DMS153 (cell line): ENCODE measurements at places on chromosomes 2 and 18.

GRCh38 chr2:204899983-204900382, 354.7 kb downstream of the PARD3B start:
- DNase-seq: no peak

- no peak for DNase-seq
Measured at GRCh38 chr18:75309564-75309963, 99.0 kb downstream of the TSHZ1 start.

GRCh38 chr2:237471438-237472186, 15.4 kb upstream of the MLPH start:
- DNase-seq: peak; percentile 31

DNA sequence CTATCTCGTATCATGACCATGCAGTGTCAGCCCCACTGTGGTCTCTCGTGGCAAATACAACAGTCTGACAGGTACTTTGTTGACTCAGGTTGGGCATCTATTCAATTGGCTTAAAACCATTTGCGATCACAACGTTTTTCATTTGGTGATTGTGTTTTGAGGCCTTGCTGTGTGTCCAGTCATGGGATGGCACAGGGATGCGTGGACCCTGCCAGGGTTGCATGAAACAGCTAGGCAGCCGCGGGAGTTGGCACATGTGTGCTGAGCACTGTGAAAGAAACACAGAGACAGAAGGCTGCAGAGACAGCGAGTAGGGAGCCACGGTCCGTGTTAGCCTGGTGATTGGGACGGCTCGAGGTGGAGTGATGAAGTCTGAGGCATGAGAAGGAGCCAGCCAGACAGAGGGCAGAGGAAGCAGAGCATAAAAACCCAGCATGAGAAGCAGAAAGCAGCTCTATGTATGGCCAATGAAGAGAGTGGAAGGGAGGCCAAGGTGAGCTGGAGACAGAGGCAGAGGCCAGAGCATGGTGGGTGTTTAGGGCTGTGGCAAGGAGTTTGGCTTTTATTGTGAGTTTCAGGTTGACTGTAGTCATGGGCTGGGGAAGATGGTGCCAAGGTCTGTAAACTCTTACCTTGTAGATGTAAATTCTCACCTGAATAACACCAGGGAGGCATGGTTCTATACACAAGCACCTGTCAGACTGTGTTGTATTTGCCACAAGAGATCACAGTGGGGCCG, 31.8 kb upstream of the IL1R1 start:
- DNase-seq: no peak

- DNase-seq: peak; percentile 14
Measured at GRCh38 chr2:57598551-57598950, 448.1 kb upstream of the VRK2 start.

DNA sequence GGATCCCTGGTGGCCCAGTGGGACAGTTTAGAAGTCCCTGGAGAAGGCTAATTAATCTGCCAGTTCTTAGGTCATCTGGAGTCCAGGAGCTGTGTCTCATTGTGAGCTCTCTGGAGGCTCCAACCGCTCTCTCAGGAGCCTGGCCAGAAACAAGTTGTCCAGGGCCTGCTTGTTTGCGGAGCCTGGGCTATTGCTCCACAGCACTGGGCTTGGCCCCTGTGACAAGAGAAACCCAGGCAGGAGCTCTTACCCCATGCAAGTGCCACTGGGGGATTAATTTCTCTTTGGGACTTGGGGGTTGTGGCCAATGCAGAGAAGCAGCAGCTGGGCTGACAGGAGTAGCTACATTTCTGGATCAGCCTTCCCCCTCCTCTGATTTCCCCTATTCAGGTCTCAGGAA, 24.5 kb upstream of the TNP1 start:
- DNase-seq: no peak

- no peak for DNase-seq
Measured at GRCh38 chr2:72894514-72894913, 7.3 kb downstream of the SPR start.

DNA sequence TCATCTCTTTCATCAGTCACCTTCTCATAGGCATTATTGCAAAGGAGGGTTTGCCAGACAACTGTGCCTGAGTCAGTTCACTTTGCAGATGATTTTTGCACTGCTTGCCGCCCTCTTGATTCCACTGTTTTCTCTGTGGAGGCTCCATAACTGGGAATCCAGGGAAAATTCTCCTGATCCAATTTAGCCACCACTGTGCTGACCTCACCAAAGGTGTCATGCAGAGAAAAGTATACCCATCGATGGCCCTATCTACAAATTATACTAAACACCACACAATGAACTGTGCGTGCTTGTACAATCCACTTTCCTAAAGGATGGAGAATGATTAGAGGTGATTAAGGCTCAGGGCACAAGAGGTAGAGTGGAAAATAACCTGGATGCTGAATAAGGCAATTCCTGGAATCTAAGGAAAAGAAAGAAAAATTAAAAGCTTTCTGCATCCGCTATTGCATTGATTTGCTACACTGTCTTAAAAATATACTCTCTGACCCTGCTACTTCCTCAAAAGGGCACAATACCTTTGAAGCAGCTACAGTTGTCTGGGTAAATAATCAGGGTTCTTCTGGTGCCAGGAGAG, 409.4 kb downstream of the RIT2 start:
- DNase-seq: no peak

- DNase-seq: no peak
Measured at GRCh38 chr2:195795879-195796278, 138.9 kb downstream of the SLC39A10 start.

DNA sequence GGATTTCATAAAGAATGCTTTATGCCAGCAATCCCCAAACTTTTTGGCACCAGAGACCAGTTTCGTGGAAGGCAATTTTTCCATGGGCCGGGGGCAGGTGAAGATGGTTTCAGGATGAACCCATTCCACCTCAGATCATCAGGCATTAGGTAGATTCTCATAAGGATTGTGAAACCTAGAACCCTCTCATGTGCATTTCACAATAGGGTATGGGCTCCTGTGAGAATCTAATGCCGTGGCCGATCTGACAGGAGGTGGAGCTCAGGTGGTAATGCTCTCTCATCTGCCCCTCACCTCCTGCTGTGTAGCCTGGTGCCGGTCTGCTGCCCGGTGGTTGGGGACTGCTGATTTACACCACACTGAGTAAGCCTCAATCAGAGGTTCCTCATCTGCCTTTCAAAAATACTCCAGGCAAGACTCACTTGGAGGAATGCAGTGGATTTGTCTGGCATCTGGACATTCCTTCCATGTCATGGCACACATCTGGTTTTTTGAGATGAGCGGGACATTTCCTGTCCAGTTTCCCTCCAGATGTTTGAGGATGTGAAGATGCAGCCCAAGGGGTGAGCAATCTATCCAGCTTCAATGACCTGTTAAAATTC, 185.8 kb downstream of the VAPA start:
- DNase-seq: no peak

DNA sequence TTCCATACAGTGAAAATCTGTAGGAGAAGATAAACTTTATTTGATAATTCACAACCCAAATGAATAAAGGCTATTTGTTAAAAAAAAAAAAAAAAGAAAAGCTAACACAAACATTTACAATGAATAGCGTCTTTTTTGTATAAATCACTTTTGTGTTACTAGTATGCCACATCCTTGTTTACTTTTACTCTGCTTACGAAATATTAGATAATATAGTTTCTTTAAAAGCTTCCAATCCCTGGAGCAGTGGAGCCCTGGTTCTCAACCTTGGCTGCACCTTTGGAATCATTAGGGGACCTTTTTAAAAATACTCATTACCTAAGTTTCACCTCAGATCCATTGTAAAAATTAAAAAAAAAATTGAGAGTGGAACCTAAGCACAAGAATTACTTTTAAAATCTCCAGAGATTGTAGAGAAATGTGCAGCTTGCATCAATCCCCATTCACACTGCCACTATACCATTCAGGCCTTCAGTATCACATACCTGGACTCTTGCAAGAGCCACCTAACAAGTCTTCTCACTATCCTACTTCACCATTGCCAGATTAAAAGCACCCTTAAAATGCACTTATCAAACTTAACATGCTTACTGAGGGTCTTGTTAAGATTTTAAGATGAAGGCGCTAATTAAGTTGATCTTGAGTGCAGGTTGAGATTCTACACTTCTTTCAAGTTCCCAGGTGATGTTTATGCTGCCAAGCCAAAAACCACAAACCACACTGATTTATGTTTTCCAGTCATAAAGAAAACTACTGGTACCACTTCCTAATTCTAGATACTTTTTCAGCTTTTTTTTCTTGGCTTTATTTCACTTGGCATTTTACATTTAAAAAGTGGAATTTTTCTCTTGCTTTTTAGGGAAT, 59.7 kb upstream of the ZC3H15 start:
- DNase-seq: no peak

GRCh38 chr2:55150834-55151233, 81.3 kb downstream of the CLHC1 start:
- DNase-seq: no peak

DNA sequence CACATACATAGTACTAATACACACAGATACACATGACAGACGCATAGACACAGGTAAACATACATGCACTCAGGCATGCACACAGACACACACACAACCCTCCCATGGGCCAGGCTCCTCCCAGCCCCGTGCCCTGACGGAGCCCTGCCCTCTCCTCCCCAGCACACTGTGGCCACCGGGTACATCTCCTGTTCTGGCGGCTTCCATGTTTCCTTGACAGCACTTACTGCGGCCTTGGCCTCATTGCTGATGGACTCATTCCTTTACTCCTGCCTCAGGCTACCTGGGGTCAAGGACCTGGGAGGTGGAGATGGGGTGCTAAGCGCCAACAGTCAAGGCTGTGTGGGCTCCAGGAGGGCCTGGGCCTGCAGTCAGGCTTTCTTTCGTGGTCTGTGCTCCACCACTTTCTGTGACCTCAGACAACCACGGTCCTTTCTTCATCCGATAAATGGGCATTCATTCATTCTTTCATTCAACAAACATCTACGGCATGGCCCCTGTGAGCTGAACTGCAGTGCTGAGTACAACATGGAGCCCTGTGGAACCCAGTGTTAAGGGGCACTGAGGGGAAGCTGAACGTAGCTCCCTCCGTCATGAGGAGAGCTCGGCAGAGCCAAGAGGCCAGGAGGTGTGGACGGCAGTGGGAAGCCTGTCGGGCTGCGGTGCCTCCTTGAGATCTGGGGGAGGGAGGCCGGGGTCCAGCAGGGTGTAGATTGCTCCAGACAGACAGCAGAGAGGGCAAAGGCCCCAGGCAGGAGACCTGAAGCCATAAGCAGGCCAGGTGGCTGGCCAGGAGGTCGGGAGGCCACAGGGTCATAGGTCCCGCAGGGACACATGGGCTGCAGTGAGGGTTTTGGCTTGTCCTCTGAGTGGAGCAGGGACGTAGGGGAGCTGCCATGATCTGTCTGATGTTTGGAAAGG, 190.4 kb upstream of the HDAC4 start:
- DNase-seq: no peak

GRCh38 chr2:222677981-222678380, 6.5 kb downstream of the MOGAT1 start:
- DNase-seq: no peak

GRCh38 chr2:112762276-112762675, 2.1 kb downstream of the CKAP2L start:
- DNase-seq: no peak

- no peak for DNase-seq
Measured at GRCh38 chr2:70471129-70471528, 82.5 kb downstream of the TGFA start.

DNA sequence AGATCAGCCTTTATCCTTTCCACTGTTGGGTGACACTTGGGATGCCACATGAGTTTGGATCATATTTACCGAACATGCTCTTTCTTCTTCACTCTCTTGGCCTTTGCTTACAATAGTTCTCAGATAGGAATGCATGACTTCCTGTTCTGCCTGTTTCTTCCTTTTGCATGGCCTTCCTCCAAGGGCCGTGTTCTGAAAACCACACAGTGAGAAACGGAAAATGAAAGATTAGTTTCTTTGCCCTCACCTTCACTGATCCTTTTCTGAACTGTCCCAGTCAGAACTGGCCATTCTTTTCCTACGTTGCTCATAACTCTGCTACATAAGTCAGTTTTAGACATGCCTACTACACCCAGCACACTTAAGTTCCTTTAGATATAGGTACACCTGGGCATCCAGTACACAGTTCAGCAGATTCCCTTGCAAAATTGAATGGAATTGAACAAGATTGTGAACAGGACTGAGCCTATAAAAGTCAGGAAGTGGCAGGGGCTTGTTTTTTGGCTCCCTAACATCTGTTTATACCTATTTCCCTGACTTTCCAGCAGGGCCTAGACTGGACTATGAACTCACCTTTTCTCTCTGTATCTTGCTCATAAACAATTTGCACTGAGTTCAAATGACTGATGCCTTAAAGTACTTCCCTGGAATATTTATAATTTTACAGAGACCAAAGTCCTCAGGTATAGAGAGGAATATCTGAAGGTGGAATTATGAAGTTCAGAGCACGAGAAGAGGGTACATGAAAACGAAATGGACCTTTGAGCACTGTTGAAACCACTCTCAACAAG, 186.4 kb upstream of the ST6GAL2 start:
- DNase-seq: no peak
